Left ventricle myocardium inferior (tissue), 1 donor: ENCODE measurements at places on chromosomes 11 and 22. TPM values are rescaled to one million over a fixed set of nuclear protein-coding genes. Genes with fewer than 3 reads are reported as not detected.
A peak's percentile ranks its signal among the peaks of the same experiment; 100 is the strongest.

Gene TPBGL
- 0.16 TPM for total RNA-seq

DNA sequence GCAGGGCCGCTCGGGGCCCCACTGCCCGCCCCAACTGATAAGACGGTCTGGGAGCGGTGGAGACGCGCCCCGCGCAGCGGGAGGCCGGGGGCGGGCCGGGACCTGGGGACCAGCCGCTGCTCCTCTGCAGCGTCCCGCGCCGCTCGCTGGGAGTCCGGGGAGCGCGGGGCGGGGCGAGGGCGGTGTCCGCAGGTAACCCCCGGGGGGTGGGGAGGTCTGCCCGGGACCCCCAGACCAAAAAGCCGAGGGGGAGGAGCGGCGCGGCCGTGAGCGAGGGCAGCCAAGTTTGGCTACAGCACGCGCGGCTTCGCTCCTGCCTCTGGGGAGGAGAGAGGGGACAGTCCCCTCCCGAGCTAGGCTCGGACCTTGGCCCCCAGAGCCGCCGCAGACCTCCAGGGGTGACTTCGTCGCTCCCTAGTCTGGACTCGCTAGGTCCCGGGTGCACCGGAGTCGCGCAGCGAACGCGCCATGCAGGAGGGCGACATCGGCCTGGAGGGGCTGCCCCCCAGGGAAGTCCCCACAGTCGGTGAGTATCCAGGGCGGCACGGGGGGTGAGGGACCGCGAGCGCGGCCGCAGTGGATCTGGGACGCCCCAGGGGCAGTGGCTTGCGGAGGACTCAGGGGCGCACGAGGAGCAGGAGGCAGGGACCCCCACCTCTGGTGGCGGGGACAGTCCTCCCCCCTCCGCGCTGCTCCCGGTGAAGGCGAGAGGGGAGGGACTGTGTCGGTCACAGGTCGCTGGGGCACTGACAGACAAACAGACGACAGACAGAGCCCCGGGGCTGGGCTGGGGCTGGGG is 92.3 kb upstream of the ANO1 start:
- DNase-seq, result no peak

GRCh38 chr11:37572491-37573171 is 974.6 kb upstream of the RAG2 start:
- DNase-seq, result no peak

Gene KRTAP5-8
- not detected for total RNA-seq

Gene HTR3A
- not detected for total RNA-seq

DNA sequence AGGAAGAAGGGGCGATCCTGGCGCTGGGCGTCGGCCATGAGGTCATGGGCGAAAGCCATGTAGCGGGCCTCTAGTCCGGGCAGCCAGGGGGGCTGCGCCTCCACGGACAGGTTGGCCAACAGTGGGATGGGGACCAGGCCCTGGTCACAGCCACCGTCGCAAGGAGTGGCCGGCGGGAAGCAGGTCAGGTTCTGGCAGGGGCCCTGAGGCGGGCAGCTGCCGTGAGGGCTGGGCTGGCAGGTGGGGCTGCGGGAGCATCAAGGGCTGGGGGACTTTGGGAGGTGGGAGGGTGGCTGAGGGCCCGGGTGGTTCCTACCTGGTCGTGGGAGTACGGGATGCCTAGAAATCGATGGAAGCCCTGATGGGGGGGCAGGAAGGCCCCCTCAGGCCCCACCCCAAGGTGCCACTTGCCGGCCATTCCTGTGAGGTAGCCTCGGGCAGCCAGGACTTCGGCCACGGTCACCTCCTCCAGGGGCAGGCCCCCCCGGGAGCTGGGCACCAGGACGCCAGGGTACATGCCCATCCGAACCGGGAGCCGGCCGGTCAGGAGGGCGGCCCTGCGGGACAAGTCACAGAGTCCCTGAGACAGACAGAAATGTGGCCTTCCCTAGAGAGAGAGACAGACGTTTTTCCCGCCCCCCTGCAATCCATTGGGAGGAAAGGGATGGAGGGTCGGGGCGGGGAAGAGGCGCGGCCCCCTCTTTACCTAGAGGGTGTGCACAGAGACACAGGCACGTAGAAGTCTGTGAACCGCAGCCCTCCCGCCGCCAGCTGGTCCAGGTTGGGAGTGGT is 906 bp downstream of the ARSA start:
- no peak for DNase-seq

Gene VEGFB
- 272 TPM for total RNA-seq

Gene NDUFS3
- total RNA-seq, result 296 TPM

GRCh38 chr11:2561696-2562581 is 117.1 kb downstream of the KCNQ1 start:
- peak; percentile 18 for DNase-seq

Gene MGAT3
- 3.2 TPM for total RNA-seq

Gene C11orf91
- total RNA-seq, result not detected

DNA sequence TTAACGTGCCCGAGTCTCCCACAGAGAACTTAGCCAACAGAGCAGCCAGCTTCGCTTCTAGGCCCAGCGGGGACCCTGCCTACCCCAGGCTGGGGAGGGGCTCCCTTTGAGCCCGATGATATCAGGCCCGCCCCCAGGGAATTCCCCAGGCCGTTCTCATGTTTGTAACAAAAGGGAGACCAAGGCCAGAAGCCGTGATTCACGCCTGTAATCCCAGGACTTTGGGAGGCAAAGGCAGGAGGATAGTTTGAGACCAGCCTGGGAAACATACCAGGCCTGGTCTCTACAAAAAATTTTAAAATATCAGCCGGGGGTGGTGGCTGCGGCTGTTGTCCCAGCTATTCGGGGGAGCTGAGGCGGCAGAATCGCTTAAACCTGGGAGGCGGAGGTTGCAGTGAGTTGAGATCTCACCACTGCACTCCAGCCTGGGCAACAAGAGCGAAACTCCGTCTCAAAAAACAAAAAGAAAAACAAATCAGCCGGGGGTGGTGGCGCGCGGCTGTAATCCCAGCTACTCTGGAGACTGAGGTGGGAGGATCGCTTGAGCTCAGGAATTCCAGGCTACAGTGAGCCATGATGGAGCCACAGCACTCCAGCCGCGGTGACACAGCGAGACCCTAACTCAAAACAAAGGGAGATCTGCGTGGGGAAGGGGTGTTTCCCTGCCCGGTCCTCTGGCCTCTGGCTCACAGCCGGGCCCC is 1.7 kb downstream of the DRD4 start:
- no peak for DNase-seq

DNA sequence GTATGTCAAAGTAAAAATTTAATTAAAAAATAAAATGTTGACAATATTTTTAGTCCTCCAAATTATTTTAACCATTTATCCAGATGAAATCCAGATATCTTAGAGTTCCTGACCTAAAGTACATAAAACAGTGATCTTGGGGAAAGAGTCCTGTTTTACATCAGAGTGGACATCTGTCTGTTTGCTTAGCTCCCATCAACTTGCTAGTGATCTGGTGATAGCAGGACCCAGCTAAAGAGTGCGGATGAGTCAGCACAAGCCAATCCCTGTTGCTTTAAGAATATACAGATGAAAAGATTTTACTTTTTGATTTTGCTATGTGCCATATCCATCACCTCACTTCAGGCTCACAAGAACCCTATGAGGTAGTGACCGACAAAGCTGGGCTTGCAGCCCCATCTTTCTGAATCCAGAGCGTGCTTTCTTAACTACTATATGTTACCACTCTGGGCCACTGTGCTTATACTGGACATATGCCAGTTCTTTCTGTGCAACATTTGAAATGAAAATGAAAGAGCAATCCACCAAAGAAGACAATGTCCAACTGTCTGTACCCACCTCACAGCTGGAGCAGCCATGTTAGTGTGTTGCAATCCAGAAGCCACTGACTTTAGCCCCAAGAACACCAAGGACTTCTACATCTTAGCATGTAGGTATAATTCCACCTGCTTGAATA is 167.6 kb upstream of the SESN3 start:
- DNase-seq, result no peak

Gene DBX1
- not detected for total RNA-seq

DNA sequence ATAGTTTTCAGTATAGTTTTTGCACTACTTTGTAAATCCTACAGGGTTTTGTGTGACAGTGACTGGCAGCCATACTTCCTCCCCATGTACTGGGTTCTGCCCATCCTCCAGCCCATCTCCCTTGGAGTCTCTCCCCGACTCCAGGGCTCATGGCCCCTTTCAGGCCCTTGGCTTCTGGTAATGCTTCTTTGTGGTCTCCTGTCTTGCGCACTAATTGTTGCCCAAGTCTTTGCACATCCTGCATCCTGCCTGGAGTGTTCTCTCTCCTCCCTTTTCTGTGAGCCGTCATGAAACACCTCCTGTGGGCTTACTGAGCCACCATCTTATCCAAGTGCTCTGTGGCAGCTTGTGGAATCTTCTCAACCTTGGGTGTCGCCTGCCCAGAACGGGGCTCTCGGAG is 11.4 kb upstream of the KCNQ1OT1 start:
- no peak for DNase-seq

DNA sequence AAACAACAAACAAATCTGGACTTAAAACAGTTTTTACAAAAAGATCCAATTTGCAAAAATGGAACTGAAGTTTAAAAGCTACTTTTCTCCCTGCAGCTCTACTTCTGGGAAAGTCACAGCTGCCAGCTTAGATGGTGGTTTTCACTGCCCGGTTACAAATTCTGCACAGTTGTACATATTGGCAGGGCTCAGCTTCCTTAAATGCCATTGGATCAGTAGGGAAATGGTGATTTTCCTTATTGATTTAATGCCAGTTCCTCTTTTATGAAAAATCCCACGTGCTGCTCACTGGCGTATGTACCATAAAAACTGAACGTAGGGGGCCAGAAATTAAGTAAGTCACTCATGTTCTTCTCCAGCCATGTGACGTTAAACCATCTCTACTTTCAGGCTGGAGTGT is 22.8 kb downstream of the GRAP2 start:
- no peak for DNase-seq
